ENCODE measurements at places on chromosomes 5 and 9. TPM values are rescaled to one million over a fixed set of nuclear protein-coding genes. Genes with fewer than 3 reads are reported as not detected.

Gene SET
- 567 TPM for total RNA-seq

Gene TMEM245
- total RNA-seq = 30.2 TPM

Gene FBP2
- total RNA-seq = not detected

Gene PTGER4
- 3.4 TPM for total RNA-seq

Gene NR5A1
- total RNA-seq = not detected

Gene NMUR2
- total RNA-seq = not detected

Gene ADAMTS13
- 1.00 TPM for total RNA-seq

Gene CORO2A
- total RNA-seq = 0.28 TPM

Gene SPOUT1
- total RNA-seq = 7.0 TPM

Gene IGIP
- total RNA-seq = 11.0 TPM

Gene PLEKHG4B
- not detected for total RNA-seq

Gene FBN2
- total RNA-seq = 87.2 TPM

Gene SPINK5
- under 0.01 TPM for total RNA-seq

Gene FAM174A
- 24.3 TPM for total RNA-seq

Gene PRUNE2
- 9.2 TPM for total RNA-seq

Gene ZMAT2
- total RNA-seq = 63.7 TPM

Gene FST
- total RNA-seq = 68.3 TPM

Gene OLFML2A
- 6.5 TPM for total RNA-seq

Gene FCN2
- total RNA-seq = not detected

Gene WDR31
- total RNA-seq = 1.8 TPM

Gene FOXD1
- 0.28 TPM for total RNA-seq

Gene PROB1
- total RNA-seq = 1.0 TPM

Gene HRCT1
- total RNA-seq = 0.14 TPM

Gene SV2C
- not detected for total RNA-seq

Gene SMIM23
- total RNA-seq = not detected

Gene C5orf47
- not detected for total RNA-seq

Gene PCDHGA2
- total RNA-seq = 2.7 TPM

Gene CKMT2
- total RNA-seq = 17.4 TPM

Gene PDGFRB
- total RNA-seq = 121 TPM

Gene PCDHGB4
- 27.5 TPM for total RNA-seq

Gene PTGS1
- 52.2 TPM for total RNA-seq

Gene OR13F1
- not detected for total RNA-seq

Gene TMEM215
- not detected for total RNA-seq

Gene DNAI1
- total RNA-seq = not detected

Gene KCNV2
- total RNA-seq = not detected

Gene SMAD5
- 37.3 TPM for total RNA-seq

Gene THBS4
- total RNA-seq = 1.1 TPM

Gene ENHO
- not detected for total RNA-seq

Gene SPARC
- total RNA-seq = 3,185 TPM

Gene BTNL8
- total RNA-seq = not detected

Gene LURAP1L
- total RNA-seq = 71.4 TPM

Gene HTR1A
- total RNA-seq = not detected

Gene GMCL2
- not detected for total RNA-seq

Measured in smooth muscle cell of bladder (primary cell).